ENCODE measurements at places on chromosomes 16 and 17.

- DNase-seq: no peak
These were observed 1085.5 kb upstream of the RBFOX1 start for GRCh38 chr16:6247150-6247549.

- DNase-seq: no peak
These were observed 2.6 kb upstream of the GNG13 start for GRCh38 chr16:802914-803753.

GRCh38 chr17:28335959-28336871 lies 654 bp downstream of the TNFAIP1 start:
- DNase-seq: no peak

GRCh38 chr17:81962499-81963441 lies 1.8 kb upstream of the NOTUM start:
- DNase-seq: no peak

DNA sequence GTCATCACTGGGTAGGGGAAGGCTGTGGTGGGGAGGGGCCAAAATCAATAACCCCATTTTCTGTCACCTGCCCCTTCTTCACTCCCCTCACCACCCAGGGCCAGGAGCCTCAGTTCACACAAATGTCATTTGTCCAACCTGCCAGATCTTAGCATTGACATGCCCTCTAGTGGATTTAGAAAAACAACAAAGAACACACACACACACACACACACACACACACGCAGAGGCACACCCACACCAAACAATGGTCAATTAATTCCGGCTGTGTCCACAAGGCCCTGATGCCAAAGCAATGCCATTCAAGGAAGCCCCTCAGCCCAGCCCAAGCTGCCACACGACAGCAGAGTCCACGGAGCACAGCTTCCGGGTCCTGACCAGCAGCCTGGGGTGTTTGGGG lies 68.4 kb downstream of the NOG start:
- DNase-seq: no peak

DNA sequence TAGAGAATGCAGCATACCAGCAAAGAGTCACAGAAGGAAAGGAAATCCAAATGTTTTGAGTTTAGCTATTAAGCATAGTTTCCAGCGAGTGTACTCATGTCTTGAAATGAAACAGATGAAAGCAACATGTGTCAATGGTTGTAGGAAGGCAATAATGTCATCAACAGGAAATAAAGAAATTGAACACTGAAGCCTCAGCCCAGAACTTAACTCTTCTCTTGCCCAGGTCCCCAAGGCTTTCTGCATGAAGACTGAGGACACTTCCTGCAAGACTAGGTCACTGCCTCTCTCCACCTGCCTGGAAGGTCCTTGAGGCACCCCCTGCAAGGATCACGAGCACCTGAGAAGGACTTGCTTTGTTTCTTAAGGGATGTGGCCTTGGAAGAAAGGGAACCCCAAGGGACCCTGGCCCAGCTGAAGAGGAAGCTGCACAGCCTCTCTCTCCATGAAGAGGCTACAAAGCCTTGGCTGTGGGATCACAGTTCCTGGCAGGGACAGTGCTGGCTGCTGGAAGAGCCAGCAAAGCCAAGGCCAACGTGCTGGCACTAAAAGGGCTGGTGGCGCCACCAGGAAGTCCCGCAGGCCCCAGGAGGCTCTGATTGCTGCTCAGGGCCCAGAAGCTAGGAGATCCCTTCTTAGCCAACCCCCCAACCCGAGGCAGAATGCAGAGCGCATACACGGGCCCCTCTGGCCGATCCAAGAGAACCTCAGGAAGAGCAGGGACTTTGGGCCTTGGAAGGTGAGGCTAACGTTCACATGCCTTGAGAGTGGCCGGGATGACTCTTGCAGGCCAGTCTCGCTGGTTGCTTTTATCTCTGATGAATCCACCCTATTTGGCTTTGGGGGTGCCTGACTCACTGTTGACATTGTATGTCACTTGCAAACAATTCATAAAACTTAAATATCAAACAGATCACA lies 23.4 kb upstream of the AXIN2 start:
- no peak for DNase-seq

DNA sequence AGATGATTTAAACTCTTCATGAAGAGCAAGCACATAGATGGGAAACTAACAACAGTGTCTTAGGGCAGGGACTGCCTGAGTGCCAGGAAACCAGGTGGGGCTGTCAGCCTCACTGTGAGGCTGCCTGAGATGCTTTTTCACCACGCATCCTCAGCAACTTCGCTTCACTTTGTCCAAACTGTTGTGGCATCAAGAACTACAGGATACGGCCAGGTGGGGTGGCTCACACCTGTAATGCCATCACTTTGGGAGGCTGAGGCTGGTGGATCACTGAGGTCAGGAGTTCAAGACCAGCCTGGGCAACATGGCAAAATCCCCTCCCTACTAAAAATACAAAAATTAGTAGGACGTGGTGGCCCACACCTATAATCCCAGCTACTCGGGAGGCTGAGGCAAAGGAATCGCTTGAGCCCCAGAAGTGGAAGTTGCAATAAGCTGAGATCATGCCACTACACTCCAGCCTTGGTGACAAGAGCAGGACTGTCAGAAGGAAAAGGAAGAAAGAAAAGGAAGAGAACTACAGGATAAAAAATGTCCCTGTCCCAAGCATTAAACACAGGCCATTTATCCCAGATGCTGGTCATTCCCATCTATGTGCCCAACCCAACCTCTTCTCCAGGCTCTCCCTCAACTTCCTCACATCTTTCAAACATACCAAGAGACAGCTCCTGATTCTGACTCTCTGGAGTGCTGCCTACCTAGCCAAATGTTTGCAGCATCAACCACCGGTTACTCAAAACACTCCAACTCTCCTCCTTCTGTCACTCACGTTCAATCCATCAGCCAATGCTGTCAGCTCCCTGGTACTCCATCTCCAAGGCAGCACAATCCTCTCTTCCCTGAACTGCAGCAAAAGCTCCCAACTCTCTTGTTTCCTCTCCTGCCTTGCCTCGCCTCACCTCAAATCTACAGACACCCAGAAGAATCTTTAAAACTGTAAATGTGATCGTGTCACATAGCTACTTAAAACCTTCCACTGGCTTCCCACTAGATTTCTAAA lies 1.6 kb downstream of the EIF4A3 start:
- no peak for DNase-seq

DNA sequence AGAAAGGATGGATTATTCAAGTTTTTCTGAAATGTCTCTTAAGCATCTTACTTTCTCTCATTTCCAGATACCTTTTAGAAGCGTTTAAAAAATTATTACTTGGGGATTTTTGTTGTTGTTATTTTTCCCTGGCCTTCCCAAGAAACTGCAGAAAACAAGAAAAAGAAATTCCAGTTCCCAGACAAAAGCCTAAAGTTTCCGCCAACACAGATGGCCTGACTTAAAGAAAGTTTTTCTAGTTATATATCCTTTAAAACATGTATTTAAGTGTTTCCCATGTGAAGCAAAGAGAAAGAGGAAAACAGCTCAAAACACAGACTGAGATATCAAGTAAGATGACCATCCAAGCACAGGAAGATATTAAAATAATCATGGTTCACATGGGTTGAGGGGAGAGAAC lies 401.7 kb upstream of the MAF start:
- no peak for DNase-seq

DNA sequence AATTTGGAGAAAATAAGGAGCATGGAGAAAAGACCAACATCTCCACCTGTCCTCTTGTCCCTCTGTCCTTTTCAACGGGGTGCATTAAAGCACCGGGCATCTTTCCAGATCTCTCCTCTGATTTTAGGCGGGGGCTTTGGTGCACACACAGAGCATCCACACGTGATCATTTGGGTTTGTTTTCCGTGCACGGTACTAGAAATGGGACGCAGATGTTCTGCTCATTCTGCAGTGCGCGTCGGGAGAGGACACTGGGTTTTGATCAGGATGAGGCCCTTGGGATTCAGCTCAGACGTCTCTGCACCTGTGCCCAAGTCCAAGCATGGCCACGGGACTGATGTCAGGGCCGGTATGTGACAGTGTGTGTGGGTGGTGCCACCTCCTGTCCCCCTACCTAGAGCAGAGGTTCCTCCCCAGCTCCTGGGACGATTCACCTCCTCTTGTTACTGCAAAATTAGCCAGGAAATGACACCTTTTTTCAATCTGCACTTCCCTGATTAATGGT lies 31.9 kb downstream of the PDIA2 start:
- DNase-seq: no peak

GRCh38 chr17:36686123-36686669 lies 84.8 kb downstream of the MRM1 start:
- DNase-seq: no peak

- DNase-seq: no peak
These were observed 22.4 kb upstream of the SMIM36 start for GRCh38 chr17:55533608-55534007.

DNA sequence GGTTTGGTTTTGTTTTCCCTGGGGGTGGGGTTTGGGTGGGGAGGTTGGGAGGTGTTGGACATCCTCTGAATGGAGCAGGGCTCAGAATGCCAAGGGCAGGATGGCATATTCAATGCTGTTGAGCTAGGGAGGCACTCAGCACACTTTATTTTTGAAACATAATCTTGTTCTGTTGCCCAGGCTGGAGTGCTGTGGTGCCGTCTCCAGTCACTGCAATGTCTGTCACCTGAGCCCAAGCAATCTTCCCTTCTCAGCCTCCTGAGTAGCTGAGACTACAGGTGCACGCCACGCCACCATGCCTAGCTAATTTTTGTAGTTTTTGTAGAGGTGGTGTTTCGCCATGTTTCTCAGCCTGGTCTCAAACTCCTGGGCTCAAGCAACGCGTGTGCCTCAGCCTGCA lies 186.1 kb downstream of the RPTOR start:
- DNase-seq: no peak

DNA sequence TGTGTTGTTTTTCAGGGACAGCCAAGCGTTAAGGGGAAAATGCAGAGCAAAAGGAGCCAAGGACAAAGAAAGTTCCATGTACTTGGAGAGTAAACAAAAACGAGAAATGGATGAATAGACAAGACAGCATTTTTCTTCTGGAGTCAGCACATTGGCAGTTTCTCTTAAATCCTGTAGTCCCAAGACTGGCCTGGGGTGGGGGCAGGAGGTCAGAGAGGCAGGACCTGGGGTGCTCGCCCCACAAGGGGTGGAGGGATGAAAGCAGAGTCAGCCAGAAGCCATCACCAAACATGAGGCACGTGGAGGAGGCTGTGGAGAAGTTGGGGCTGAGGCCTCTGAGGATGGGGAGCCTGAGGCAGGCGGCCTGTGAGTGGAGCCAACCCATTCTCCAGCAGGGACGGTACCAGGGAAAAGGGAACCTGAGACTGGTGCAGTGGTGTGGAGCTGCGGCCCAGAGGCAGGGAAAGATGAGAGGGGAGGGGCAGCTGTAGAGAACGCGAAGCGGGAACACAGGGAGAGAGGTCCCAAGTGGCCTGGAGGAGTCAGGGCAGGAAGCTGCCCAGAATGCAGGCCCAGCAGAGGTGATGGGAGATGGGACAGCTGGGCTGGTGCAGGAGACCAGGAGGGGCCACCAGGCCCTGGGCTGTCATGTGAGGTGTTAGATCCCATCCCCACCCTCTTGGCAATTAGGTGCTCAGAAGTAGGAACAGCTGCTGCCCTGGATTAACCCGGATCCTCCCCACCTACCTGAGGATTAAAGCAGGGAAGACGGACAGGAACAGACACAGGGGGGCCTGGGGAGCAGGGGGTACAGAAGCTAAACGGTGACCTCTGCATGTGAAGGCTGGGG lies 3.3 kb downstream of the TLCD3B start:
- DNase-seq: no peak

Measured in stimulated activated CD4-positive, alpha-beta T cell treated with anti-CD3 and anti-CD28 coated beads, TNF-alpha, amount 100 ng/mL, for 4 hours (primary cell).